AG20443 (cell line): ENCODE measurements at places on chromosomes 1 and 21.

GRCh38 chr1:94708811-94709210, 111.3 kb upstream of the SLC44A3 start:
- DNase-seq = no peak

GRCh38 chr1:174053826-174054225, 31.7 kb upstream of the RC3H1 start:
- DNase-seq = no peak

GRCh38 chr1:8342325-8342724, 24.4 kb downstream of the SLC45A1 start:
- peak; percentile 52 for DNase-seq

DNA sequence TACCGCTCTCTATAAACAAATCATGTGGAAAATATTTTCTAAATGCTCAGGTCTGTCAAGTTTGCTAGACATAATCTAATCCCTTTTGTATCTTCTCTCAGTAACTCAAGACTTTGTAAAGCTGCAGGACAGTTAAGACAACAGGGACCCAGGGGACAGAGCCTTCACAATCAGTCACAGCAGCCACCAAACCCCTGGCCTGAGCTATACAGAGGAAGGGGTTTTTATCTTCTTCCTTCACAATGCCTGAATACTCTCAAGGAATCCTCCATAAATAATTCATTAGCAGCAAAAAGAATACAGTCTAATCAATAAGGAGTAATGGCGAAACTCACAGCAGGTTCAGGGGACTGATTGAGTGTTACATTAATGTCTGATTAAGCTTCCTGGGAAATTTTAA, 368.3 kb downstream of the SMYD3 start:
- no peak for DNase-seq

DNA sequence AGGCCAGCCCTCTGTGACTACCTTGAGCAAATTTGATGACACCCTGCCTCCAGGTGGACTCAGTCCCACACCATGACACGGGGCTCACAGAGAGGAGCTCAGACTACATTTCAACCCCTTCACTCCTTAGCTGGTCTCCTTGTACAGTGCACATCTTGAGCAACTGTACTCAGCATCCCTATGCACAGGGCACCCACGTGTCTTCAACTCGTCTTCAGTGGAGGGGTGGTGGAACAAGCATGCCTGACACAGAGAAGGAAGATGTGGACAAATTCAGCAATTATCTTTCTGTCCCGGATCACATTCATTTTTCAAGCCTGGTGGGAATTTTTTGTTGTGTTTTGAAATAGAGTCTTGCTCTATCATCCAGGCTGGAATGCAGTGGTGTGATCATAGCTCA, 213.7 kb downstream of the KAZN start:
- DNase-seq = no peak

GRCh38 chr1:108896146-108897145, 19.7 kb downstream of the GPSM2 start:
- DNase-seq = peak; percentile 33

GRCh38 chr1:54172614-54173599, 20.1 kb upstream of the CDCP2 start:
- DNase-seq = no peak

GRCh38 chr1:103516693-103517092, 8.8 kb upstream of the RNPC3 start:
- no peak for DNase-seq

GRCh38 chr1:116224561-116224960, 113.4 kb downstream of the MAB21L3 start:
- no peak for DNase-seq

GRCh38 chr21:39330001-39330400, 16.6 kb upstream of the BRWD1 start:
- no peak for DNase-seq

DNA sequence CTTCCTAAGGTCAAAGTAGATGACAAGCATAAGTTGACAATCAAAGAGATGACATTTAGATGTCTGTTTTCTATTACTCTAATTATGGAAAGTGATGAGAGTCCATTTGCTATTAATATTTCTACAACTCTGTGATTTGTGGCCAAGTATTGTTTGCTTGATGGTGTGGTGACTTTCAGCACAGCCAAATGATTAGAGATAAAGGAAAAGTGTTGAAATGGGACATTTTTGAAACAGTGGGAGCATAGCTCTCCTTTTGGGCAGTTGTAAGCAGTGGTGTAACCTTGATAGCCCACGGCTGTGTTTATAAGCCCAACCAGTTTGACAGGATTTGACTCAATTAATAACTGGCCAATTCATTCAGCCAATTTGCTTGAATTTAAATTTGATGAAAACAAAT, 31.6 kb downstream of the ZC3H11B start:
- no peak for DNase-seq

- no peak for DNase-seq
Observed at GRCh38 chr1:44296806-44297205, 58.3 kb downstream of the ERI3 start.

GRCh38 chr21:42261829-42262200, 42.9 kb downstream of the ABCG1 start:
- no peak for DNase-seq

GRCh38 chr1:234913278-234913649, 215.4 kb downstream of the TOMM20 start:
- DNase-seq = no peak

GRCh38 chr1:54249819-54250435, 50.0 kb downstream of the MRPL37 start:
- peak; percentile 84 for DNase-seq

DNA sequence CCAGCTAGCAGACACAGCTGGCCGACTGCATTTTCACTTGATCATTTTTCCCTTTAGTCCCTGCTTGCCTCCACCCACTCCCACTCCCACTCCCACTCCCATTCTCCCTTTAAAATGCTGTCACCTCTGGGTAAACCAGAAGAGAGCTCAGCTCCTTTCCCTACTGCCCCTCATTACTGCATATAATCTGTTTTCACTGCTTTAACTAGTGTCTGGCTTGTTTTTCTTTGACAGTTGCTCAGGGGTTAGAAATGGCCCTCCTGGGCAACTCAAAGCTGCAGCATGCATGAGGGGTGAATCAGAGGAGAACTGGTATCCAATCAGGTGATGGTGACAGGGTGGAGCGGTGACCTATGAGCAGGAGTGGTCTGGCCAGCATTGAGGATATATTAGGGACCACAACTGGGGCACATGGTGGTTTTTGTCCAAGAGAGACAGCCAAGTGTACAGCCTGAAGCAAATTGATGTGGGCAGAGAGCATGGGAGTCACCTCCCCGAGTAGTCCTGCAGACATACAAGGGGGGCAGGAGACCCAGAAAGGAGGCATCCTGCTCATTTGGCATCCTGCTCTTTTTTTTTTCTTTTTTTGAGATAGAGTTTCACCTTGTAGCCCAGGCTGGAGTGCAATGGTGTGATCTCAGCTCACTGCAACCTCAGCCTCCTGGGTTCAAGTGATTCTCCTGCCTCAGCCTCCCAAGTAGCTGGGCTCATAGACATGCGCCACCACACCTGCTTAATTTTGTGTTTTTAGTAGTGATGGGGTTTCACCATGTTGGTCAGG, 42.6 kb upstream of the SRSF10 start:
- peak; percentile 86 for DNase-seq

DNA sequence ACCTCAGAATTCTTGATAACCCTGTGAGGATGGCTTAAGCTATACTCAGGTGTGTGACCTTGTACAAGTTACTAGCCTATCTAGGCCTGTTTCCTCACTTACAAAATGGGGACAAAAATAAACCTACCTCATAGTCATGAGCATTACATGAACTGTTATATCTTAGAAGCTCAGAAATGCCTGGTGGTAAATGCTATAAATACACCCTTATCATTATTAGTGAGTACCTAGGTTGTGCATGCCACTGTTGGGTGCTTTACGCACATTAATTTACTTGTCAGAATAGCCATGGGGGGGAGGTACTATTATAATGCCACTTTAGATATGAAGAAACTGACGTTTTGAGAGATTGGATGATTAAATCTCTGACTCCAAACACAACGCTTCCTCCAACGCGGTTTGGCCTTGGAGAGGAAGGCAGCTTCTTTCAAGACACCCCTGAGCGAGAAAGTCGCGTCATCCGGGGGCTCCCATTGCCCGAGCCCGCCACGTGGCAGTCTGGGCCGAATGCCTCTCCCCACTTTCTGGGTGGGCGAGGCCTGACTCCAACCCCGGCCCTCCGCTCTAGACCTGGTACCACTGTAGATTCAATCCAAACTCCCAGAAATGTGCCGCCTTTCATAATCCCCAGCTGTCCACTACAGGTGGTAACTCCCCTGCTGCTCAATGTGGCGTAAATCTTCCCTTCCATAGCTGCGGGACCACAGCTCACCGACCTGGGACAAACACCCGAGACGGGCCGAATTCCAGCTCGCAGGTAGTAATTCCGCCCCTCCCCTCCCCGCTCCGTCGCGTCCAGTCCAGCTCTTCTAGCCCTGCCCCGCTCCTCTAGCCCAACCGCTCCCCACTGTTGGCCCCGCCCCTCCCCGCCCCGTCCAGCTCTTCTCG, 771 bp upstream of the RAD54L start:
- DNase-seq = peak; percentile 60

GRCh38 chr1:187280031-187280430, 451.3 kb downstream of the PLA2G4A start:
- DNase-seq = no peak

GRCh38 chr1:36482724-36483388, at the start of gene CSF3R:
Gene CSF3R (minus strand): TSS chr1:36482913. CDS start chr1:36479496, 3,417 bp downstream.
- no peak for DNase-seq

GRCh38 chr1:222920169-222920568, 105.3 kb downstream of the DISP1 start:
- no peak for DNase-seq

- DNase-seq = no peak
Observed at GRCh38 chr1:89659322-89660081, 26.6 kb downstream of the LRRC8C start.

- DNase-seq = no peak
Observed at GRCh38 chr1:3183813-3184212, 114.8 kb downstream of the PRDM16 start.

DNA sequence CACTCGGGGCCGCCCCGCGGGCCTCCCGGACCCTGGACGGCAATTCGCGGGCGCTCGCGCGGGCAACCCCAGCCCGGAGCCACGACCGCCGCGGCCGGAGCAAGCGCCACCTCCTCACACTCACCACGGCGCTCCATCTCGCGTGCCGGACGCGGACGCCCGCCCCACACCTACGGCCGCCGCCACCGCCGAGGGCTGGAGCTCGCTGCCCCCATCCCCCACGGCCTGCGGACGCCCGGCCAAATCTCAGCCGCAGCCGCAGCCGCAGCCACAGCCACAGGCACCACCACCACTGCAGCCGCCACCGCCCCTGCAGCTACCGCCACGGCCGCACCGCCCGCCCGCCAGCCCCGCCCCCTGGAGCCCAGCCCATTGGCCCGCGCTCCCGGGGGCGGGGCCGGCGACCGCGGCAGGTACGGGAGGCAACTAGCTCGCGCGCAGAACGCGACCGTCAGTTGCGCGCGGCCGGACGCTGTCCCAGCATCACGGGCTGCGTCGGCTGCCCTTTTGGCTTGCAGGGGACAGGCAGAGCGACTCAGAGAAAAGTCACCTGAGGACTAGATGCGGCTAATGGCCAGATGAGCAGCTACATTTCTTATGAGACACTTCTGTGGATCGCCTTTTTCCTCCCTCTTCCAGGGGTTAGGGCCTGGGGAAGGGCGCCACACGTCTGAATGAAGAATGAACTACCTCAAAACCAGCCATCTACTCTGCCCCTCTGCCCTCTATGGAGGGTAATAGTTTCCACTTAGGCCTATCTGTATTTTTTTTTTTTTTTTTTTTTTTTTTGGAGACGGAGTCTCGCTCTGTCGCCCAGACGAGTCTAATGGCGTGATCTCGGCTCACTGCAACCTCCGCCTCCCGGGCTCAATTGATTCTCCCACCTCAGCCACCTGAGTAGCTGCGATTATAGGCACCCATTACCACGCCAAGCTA, at the start of gene ARHGAP29:
ARHGAP29 (minus strand) TSS at position 294 of the 936 bp plus-strand sequence. CDS start 5,973 bp downstream, outside the sequence.
- DNase-seq = peak; percentile 88

DNA sequence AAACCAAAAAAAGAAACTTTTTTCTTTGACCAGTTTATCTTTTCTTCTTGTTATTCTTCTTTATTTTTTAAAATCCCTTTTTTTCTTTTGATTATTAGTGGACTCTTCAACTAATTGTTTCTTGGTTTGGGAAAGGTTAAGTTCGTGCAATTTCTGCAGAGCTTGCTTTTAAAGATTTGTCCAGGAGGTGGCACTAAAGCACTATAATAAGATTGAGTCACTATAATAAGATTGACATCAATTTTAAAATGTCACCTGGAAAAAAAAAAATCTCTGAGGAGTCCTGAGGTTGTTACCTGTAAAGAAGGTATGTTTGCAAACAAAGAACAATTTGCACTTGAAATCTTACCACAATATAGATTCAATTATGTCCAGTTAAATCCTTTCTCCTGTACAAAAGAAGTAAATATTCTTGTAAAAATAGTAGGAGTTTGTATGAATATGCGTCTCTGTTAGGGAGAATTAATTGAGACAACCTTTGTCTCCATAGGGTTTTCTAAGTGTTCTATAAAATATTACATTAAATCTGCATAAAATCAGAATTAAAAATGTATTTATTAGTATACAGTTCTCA, 166.7 kb downstream of the ADGRL4 start:
- peak; percentile 21 for DNase-seq

- no peak for DNase-seq
Observed at GRCh38 chr1:167064621-167065020, 25.6 kb downstream of the GPA33 start.

DNA sequence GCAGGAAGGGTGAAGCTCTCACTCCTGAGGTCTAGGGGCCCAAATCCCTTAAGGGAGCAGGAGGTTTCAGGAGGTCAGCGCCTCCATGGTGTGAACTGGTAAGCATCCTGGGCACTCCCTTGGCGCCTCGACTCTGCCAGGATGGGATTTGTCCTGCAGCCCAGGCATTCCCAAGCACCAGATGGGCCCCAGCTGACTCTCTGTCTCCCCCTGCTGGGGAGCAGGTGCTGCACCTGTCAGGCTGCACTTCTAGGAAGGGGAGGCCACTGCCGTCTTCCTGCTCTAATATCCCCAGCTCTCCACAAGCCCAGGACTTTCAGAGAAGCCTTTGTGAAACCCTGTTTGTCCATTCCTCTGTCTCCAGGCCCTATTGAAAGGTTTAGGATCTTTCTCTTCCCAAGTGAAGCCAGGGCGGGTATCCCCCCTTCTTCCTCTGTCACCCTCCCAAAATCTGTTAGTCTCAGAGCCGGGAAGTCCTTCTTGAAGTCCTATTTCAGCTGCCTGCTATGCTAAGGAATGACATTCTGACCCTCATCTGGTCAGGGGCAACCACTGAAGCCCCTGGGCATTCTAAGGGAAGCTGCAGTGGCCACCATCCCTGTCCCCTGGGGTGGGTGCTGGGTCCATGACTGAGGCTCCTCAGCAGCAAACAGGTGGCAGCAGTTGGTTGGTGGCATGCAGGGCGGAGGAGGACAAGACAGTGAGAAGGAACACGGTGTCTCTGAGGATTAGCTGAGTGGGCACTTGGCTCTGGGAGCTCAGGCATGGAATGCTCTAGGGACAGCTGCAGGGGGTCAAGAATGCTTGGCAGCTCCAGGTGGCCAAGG, 3.2 kb downstream of the MYBPH start:
- peak; percentile 91 for DNase-seq

DNA sequence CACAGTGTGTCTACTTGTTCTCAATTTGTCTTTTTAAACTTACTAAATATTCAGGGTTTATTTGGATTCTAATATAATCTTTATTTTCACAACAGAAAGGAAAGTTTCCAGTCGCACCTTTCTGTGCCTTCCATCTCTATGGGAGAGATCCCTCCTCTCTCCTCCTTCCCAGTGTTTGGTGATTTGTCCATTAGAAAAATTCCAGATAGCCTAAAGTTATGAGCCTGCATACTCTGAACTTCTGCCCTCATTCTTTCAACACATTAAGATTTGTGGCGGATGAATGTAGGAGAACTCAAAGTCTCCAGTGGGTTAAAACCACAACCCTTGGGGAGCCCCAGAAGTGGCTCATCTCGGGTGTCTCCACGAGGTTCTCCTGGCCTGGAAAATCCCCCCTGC, 3.6 kb downstream of the NHLH2 start:
- no peak for DNase-seq

- peak; percentile 17 for DNase-seq
Observed at GRCh38 chr1:244863491-244864252, 671 bp downstream of the HNRNPU start.
